ENCODE measurements at places on chromosomes 3 and 15.

GRCh38 chr3:157500232-157500631 is 3.0 kb downstream of the VEPH1 start:
- no peak for DNase-seq

GRCh38 chr3:31391150-31391549 is 141.6 kb upstream of the STT3B start:
- no peak for DNase-seq

- no peak for DNase-seq
Observed at GRCh38 chr3:71282976-71283375, 300.6 kb downstream of the FOXP1 start.

- DNase-seq = peak; percentile 79
Observed at GRCh38 chr3:129118745-129119144, 2.9 kb downstream of the RAB43 start.

DNA sequence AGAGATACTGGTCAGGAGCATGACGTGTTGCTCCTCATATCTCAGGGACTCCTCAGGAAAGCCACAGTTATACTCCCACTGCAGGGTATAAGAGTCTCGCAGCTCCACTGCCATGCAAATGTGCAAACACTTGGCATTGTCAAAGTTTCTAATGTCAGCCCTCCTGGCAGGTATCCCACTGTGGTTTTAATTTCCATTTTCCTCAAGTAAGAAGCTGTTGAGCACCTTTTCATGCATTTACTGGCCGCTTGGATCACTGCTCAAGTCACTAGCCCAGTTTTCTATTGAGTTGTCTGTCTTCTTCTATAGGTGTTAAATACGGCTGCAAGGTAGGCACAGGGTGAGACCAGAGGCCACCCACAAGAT is 41.9 kb upstream of the GRIP2 start:
- no peak for DNase-seq

DNA sequence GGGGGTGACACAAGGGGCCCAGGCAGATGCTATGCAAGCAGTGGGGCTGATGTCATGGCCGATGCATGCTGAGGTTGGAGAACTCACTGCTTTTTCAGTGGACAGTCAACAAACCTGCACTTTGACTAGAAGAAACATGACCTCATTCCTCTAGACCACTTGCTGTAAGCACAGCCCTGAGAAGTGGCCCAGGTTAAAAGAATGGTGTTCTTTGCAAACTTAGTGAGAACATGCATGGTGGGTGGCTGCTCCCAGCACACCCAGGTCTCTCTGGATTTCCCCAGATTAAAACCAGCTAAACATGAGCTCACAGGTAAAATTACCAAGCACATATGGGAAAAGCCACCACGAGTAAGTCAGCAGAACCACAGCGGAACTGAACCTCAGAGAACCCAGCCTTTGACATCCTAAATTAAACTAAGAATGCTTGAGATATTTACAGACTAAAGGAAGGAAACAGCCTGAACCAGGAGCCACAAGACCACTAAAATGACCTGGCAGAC is 15.5 kb downstream of the DLEC1 start:
- no peak for DNase-seq

DNA sequence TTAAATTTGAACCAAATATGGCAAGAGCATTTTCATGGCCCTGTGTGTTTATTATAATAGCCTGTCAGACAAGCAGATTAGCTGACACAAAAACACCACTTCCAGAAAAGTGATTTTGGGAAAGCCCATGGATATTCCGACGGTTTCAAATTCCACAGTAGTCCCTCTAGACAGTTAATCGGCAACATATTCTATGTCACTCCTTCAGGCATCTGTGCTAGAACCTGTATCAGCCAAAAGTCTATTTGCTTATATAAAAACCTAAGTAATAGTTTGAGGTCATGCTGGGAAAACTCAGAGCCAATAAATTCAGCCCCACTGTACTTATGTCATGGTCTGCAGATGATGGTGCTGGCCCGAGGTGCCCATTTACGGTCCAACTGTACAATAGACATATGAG is 110.2 kb upstream of the ARHGEF26 start:
- no peak for DNase-seq

DNA sequence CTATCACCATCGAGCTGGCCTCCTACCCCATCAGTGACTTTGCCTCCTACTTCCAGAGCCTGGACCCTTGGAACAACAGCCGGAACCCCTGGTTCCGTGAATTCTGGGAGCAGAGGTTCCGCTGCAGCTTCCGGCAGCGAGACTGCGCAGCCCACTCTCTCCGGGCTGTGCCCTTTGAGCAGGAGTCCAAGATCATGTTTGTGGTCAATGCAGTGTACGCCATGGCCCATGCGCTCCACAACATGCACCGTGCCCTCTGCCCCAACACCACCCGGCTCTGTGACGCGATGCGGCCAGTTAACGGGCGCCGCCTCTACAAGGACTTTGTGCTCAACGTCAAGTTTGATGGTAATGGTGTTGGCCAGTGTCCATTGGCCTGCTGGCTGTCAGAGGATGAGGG is 6.1 kb downstream of the GRM2 start:
- DNase-seq = no peak

GRCh38 chr3:43770426-43771103 is 79.8 kb downstream of the ABHD5 start:
- peak; percentile 26 for DNase-seq

GRCh38 chr3:192931825-192932224 is 14.2 kb upstream of the MB21D2 start:
- DNase-seq = no peak

GRCh38 chr3:182739619-182740018 is 53.7 kb upstream of the ATP11B start:
- no peak for DNase-seq

DNA sequence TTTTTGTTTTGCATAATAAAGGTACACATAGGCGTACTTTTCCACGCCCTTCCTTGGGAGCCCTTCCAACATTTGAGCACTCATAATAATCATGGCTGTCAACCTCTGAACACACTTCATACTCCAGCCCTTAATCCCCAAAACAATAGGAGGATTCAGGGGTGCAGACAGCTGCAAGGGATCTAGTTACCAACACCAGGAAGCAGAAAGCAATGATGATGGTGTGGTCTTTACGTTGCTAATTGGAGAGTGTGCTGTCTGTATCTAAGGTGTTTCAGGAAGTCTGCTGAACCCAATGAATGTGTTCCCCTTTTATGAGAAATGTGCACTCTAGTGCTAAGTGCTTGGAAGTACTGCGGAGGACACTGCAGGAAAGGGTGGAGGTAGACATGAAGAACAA is 60.3 kb upstream of the PDZRN3 start:
- DNase-seq = no peak

- DNase-seq = no peak
Observed at GRCh38 chr15:89693091-89693490, 2.5 kb downstream of the WDR93 start.

- peak; percentile 76 for DNase-seq
Observed at GRCh38 chr15:51776952-51777569, 25.7 kb downstream of the TMOD2 start.

GRCh38 chr3:35598804-35599203 is 40.5 kb upstream of the ARPP21 start:
- no peak for DNase-seq

DNA sequence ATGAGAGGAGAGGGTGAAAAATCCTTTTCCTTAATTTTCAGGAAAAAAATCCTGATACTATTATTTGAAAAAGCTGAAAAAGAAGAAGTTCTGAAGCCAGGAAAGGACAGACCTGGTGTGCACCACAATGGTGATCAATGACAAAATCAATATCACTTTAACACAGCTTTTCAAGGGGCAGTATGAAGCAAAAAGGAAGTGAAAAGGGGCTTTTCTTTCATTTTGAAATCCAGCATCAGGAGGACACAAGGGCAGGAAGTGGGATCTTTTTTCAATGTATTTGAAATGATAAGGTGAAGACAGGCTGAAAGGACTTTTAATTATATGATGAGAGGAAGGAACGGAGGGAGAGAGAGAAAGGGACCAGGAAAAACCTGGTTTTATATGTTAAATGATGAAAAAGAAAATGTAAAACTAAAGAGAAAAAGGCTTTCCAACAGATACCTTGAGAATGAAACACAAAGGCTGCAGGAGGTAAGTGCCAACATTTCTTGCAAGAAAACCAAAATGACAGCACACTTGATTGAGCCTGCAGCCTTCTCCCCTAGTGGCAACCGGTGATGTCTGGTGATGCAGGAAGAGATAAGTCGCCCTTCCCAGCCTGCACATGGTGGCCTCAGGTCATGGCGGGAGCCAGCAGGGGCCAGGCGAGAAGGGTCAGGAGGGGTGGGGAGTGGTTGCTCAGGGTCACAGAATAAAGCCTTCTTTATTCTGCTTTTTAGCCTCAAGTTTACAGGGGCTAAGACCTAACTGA is 236.7 kb upstream of the WNT5A start:
- DNase-seq = no peak

- peak; percentile 58 for DNase-seq
Observed at GRCh38 chr3:15858547-15859506, 61.0 kb upstream of the ANKRD28 start.

DNA sequence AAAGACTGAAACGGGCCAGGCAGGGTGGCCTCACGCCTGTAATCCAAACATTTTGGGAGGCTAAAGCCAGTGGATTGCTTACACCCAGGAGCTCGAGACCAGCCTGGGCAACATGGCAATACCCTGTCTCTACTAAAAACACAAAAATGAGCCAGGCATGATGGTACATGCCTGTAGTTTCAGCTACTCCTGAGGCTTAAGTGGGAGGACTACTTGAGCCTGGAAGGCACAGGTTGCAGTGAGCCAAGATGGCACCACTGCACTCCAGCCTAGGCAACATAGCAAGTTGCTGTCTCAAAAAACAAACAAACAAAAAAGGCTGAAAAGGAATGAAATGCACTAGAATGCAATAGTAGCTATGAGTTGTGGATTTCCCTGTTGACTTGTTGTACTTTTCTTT is 94.7 kb downstream of the STAG1 start:
- no peak for DNase-seq

GRCh38 chr3:126684218-126684751 is 19.8 kb upstream of the CHCHD6 start:
- DNase-seq = no peak

GRCh38 chr15:72783004-72783639 is 436 bp downstream of the ADPGK start:
- peak; percentile 42 for DNase-seq

GRCh38 chr3:149534671-149535332 is 60.3 kb downstream of the TM4SF4 start:
- no peak for DNase-seq

DNA sequence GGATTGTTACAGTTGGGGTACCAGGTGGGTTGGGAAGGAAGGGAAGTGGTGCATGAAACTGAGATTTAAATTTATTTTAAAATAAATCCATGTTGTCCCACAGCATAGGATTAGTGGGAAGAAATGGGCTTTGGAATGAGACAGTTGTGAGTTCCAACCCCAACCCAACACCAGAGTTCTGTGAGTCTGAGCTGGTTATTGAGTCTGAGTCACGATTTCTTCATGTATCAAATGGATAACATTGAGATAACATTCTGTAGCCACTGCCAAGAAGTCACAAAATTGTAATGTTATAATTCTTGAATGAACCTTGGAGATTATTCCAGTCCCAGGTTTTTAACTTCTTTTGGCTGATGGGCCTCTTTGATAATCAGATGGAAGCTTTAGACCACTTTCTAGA is 13.7 kb downstream of the IFT122 start:
- no peak for DNase-seq

DNA sequence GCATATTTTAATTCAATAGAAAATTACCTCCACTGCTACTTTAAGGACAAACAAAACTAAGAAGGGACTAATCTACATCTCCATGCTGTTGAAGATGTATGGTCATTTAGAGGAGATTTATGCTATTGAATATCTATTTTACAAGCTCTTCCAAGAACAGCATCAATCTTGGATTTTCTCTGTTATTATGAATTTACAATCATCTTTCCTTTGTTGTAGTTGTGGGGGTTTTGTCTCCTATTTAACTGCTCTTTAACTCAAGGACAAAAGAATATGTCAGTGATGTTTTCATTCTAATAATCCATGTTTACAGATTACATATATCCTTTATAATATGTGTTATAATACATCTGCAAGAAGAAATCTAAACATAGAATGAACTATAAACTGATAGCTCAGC is 907.8 kb downstream of the ROBO2 start:
- DNase-seq = no peak

DNA sequence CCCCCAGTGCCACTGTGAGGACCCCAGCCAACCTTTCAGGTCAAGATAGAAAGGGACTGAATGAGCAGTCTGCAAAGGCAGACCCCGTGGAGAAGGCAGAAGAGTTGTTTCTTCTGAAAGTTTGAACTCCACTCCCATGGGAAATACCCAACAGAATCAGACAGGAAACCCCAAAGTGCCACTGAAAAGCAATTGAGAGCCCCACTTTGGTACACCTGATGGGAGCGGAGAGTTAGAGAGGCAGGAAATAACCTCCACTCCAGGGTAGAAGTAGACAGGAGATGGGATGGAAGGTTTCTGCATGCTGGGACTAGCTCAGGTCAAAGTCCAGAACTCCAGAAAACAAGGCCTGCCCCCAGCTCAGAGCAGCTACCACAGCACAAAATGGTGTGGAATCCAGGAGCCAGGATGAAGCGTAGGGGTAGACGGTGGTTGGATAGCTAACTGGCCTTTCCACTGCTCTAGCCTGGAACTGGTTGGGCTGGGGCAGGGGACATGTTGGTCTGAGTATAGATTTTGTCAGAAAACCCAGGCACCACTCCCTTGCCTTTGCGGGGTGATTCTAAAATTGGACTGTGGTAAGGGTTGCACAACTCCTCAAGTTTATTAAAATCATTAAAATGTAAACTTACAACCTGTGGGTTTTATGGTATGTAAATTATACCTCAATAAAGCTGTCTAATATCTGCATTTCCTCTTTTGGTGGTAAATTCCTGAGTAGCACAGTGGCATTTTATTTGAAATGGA is 1.9 kb upstream of the RAB43 start:
- peak; percentile 16 for DNase-seq

- no peak for DNase-seq
Observed at GRCh38 chr3:175571096-175571495, 712.0 kb downstream of the NAALADL2 start.

DNA sequence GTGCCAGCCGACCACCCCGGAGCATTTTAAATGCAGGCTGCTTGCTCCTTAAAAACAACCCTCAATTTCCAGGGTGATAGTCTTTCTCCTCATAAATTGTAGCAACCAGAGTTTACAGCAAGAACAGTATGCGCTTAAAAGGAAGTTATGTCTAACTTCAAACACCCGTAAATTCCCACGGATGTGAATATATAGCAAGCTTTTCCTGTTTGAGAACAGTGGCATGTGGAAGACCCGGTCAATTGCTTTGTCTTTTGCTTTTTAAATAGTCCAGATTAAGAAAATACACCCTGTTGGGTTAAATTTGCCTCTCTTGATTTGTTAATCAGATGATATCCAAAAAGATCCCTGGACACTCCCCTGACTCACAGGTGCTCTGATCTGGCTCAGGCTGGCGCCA is 20.8 kb downstream of the MRPS25 start:
- no peak for DNase-seq

GRCh38 chr3:138032567-138032966 is 22.6 kb downstream of the CLDN18 start:
- no peak for DNase-seq

GRCh38 chr15:41278319-41278718 is 47.3 kb downstream of the CHP1 start:
- no peak for DNase-seq

- DNase-seq = no peak
Observed at GRCh38 chr3:112656043-112656442, 15.1 kb upstream of the CCDC80 start.

- DNase-seq = no peak
Observed at GRCh38 chr3:5185093-5185673, 2.3 kb upstream of the EDEM1 start.

GRCh38 chr3:35849963-35850362 is 210.6 kb downstream of the ARPP21 start:
- DNase-seq = no peak

- DNase-seq = no peak
Observed at GRCh38 chr15:30962079-30962478, 29.3 kb downstream of the MTMR10 start.
